ENCODE measurements at places on chromosomes 2 and 18. TPM values are rescaled to one million over a fixed set of nuclear protein-coding genes. Genes with fewer than 3 reads are reported as not detected.

- no peak for DNase-seq
These were observed 31.2 kb upstream of the GTF2A1L start for GRCh38 chr2:48586433-48586832.

DNA sequence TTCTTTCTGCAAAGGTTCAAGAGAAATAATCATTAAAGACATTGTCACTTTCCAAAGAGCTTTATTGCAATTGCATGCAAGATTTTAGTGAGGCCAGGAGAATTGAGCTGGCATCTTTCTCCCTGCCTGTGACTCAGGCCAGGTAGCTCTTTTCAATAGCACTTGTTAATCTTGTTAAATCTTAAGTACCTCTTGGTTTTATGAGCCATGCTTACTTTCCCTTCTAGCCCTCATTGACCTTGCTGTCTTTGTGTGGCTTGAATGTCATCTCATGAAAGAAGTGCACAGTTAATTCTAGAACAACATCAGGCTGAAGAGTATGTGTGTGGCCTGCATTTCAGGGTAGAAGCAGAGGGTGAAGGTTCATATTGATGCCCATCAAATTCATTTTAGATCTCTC, 14.8 kb upstream of the LGALSL start:
- DNase-seq, result no peak

- DNase-seq, result no peak
These were observed 100.1 kb downstream of the PLCL1 start for GRCh38 chr2:197904446-197904845.

Gene WDR54
- total RNA-seq, result 30.5 TPM

Gene ANKRD36B
- 19.4 TPM for total RNA-seq

GRCh38 chr18:72119082-72119481, 425.1 kb downstream of the CBLN2 start:
- no peak for DNase-seq

- no peak for DNase-seq
These were observed 33.7 kb upstream of the NTSR2 start for GRCh38 chr2:11703700-11704099.

Gene THOC1
- 47.1 TPM for total RNA-seq

Gene COL3A1
- total RNA-seq, result not detected
